ENCODE measurements at places on chromosomes 16 and 17.
A peak's percentile ranks its signal among the peaks of the same experiment; 100 is the strongest.

GRCh38 chr16:3846087-3846486 is 34.4 kb downstream of the CREBBP start:
- DNase-seq: no peak

DNA sequence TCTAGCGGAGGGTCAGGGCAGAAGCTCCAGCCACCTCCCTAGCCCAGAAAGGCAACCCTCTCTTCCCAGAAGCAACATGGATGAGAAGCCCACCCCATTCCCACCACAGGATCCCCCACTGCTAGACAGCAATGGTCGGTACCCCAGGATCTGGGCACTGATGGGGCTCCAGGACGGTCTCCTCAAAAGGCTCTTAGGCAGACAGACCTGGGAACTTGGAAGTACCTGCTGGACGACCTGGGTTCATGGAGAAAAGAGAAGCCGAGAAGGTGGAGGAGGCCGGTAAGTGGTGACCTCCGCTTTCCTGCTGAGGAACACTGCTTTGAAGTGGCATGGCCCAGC is 96.6 kb downstream of the TBC1D16 start:
- no peak for DNase-seq

GRCh38 chr16:29842732-29843346 is 20.2 kb downstream of the CDIPT start:
- no peak for DNase-seq

DNA sequence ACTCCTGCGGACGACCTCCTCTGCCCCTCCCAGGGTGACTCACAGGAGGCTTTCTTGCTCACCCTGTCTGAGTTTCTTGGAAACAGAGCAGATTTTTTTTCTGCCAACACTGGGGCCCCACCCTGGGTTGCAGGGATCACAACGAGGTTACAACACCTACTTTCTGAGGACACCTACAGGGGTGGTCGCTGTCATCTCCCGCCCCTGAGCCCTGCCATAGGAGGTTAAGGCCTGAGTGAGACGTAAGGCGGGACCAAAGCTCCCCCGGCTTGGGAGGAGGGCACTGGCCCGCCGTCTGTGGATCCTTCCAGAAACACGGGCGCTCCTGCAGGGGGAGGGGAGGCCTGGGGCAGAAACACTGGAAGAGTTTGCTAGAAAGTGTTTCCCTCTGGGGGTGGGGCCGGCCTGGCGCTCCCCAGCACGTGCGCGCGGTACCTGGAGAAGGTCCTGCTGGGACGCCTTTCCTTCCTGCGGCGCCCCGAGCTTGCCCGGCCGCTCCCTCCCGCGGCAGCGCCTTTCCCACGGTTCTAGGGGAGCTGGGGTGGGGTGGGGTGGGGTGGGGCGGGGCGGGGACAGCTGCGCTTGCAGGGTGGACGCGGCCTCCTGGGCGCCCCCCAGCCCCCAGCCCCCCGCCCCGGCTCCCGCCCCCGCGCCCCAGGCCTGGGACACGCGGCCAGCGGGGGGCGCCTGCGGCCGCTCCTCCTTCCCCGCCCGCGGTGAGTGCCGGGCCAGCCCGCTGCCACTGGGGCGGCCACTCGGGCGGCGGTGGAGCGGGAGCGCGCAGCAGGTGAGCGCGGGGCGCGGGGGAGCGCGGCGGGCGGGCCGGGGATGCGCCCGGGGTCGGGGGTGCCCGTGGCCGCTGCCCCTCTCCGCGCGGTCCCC is 20.7 kb upstream of the ADCY7 start:
- DNase-seq: peak; percentile 77

Measured in fibroblast of the conjunctiva (primary cell).